HTR-8/SVneo (cell line): ENCODE measurements at places on chromosomes 11 and 22.

DNA sequence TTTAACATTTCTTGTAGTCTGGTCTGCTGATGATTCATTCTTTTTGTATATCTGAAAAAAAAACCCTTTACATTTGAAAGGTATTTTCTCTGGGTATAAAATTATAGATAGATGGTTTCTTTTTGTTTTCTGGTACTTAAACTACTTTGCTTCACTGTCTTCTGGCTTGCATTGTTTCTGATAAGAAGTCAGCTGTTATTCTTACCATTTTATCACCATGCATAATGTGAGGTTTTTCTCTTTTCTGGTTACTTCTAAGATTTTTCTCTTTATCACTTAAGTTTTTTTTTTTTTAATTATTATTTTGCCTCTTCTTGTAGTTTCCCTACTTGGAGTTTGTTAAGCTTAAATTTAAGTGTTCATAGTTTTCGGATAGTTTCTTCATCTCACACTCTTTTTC is 84.7 kb downstream of the HSD17B12 start:
- no peak for DNase-seq

GRCh38 chr22:46732513-46732912 is 5.5 kb downstream of the CERK start:
- DNase-seq = no peak

- no peak for DNase-seq
Observed at GRCh38 chr11:134739136-134739535, 327.1 kb upstream of the B3GAT1 start.

DNA sequence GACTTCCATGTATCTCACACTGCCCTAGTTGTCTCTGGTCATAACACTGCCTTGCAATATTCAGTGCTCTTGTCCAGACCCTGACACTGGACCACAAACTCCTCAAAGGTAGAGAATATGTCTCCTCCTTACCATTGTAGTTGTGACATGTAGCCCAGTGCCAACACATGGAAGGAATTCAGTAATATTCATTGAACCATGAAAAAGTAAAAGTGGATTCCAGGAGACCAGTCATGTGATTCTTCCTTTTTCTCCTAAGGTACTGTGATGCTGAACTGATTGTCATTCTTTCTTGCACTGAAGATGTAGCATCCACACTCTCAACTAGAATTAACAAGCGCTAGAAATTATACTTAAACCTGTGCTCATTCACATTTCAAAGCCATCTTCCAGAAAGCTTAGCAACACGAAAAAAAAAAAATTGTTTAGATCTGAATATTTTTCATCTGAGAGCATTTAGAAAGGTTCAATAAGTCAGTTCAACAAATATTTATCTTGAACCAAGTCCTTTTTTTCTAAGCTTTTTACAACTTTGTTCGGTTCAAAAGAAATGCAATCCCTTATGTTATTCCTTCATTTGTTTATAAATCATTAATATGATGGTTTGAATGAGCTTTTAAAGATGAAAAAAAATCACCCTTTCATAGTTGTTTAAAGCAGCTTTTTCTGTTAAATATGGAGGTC is 224.7 kb upstream of the BLID start:
- no peak for DNase-seq

GRCh38 chr11:124670732-124671131 is 2.8 kb downstream of the SIAE start:
- DNase-seq = no peak

- DNase-seq = no peak
Observed at GRCh38 chr11:13663631-13664071, 4.8 kb upstream of the FAR1 start.

DNA sequence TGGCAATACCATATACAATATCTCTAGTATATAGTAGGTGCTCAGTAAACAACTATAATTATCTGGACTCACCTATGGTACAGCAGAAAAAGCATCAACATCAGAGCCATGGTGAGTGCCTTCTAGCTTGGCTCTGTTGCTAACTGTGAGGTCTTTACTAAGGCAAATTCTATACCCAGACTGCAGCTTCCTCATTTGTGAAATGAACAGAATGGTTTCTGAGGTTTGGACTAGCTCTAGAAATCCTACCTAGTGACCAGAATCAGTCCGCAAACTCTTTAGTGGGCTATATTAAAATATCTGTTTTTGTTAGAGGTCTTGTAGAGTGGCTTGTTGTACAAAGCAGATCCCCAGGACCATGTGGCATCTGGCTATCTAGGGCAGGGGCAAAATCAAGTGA is 3.7 kb downstream of the MS4A1 start:
- no peak for DNase-seq

GRCh38 chr22:26485806-26486390 is 2.2 kb downstream of the SRRD start:
- DNase-seq = no peak

DNA sequence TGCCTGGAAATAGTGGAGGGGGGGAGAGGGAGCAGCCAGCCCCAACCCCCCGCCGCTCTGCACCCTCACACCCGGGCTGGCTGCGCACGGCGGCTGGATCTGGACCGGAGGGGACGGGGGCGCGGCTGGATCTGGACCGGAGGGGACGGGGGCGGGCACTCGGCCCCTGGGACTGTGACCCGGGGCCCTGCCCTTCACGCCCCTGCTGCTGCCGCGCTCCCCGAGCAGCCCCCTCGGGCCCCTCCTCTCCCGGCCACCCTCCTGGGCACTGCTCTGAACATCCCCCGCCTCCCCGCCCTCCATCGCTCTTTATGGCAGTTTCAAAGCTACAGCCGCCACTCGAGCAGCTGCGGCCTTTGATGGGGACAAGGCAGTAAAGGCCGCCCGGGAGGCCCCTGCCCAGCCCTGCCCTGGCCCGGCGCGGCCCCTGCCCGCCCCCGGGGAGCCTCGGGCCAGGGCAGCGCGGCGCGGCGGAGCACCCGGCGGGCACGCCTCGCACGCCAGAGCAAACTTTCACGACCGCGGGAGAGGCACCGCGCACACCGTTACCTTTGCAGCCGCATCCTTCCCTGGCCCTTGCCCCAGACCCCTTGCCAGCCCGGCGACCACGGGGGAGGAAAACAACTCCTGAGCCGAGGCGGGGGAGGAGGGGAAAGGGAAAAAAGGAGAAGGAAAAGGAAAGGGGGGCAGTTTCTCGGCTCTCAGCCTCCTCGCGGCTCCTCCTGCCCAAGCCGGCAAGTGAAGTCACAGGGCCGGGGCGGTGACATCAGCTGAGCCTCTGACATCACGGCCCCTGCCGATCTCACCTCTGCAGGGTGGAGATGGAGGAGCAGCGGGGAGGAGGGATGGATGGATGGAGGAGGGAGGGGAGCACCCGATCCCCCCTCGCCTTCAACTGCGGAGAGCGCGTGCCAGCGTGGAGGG is 13.1 kb upstream of the TCF20 start:
- no peak for DNase-seq

DNA sequence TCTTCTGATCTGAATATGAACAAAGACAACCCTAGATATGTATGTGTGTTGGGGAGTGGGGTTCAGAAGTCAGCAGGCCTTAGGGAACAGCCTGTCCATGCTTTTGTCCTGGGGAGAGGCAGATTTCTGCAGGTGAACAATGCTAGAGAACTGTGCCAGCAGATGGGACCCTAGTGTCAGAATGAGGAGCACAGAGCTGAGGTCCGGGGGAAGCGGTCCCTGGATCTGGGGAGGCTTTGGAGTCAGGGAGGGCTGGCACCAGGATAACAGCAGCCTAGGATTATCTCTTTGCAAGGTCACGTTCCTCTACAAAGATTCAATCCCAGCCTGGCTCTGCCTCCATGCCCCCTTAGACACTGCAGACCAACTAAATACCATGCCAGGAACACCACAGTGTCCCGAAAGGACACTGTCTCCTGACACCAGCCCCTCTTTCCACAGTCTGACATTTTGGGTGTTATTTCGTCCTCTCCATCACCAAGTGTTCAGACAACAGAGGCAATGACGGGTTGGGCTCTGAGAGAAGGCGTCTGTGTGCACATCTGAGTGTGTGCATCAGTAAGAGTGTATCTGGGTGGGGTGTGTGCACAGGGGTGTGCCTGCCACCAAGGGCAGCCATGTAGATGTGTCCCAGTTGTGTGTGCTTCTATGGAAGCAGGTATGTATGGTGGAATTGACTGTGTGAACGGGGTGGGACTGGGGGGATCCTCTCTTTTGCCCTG is 43.5 kb downstream of the EIF3F start:
- no peak for DNase-seq

DNA sequence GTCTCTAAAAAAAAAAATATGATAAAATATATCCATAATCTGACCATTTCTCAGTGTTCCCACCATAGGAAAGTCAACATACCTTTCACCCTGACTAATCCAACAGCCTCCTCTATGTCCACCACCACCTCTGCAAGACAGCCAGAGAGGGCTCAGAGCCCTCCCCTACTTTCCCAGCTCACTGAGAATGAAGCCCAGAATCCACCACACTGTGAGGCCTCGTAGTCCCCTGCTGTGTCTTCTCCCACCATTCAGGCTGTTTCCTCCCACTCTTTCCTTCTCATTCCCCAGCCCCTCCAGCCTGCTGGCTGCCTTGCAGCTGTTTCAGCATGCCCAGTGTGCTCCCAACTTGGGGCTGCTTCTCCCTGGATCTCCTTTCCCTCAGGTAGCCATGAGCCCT is 27.0 kb downstream of the SGSM3 start:
- no peak for DNase-seq

- no peak for DNase-seq
Observed at GRCh38 chr22:38416621-38417251, 38.3 kb downstream of the KCNJ4 start.

DNA sequence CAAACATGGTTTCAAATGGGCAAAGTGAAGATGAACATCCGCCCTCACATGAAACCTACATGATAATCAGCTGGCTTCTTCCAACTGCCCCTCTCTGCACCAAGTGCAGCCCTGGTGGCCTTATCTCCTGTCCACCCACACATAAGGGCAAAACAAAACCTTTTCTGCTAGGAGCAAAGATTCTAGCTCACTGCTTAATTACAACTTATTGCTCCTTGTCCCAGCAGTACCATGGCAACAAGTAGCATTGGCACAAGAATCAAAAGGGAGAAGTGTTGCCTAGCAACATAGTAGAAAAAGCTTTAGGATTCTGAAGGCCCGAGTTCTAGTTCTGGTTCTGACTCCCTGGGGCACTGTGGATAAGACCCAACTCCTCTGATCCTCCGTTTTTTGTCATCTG is 68.7 kb upstream of the BMAL1 start:
- DNase-seq = no peak

DNA sequence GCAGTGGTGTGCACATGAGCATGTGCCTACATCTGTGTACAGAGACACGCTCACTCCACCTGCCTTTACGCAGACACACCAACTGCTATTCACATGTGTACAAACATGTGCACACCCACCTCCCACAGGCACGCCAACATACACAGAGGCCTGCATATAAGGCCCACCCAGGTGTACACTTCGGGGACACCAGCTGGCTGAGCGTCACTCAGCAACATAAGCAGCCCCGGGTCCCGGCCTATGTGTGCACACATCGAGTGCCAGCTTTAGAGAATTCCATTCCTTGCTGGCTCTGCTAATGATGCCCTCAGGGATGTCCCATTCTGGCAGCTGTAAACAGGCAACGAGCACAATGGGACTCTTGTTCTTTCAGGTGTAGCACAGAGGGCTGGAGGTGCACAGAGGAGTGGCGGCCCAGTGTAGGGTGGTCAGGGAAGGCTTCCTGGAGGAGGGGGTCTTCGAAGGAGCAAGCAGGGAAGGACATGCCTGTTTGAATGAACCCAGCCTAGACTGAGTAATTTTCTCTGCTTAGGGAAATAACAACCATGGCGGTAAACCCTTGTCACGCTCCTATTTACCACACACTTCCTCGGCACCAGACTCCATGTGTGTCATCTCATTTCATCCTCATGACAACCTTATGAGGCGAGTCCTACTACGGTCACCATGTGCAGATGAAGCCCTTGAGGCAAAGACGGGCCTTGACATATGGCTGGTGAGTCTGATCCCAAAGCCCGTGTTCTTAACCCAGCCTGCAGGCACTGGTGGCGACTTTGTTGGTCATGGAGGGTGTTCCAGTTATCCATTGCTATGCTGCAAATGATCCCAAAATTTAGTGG is 35.1 kb downstream of the RPL3 start:
- DNase-seq = no peak

DNA sequence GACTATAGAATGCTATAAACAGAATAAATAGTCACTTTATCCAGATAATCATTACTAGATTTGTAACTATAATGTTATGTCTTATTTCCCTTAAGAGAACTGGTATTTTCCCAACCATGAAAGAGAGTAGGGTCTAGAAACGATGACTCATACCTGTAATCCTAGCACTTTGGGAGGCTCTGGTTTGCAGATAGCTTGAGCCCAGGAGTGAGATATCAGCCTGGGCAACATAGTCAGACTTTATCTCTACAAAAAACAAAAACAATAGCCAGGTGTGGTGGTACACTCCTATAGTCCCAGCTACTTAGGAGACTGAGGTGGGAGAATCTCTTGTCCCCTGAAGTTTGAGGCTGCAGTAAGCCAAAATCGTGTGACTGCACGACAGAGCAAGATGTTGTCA is 30.9 kb downstream of the OR52A5 start:
- no peak for DNase-seq

GRCh38 chr11:2390725-2391151 is 9.8 kb upstream of the TSSC4 start:
- no peak for DNase-seq

GRCh38 chr22:28956506-28956905 is 73.1 kb downstream of the ZNRF3 start:
- DNase-seq = no peak

DNA sequence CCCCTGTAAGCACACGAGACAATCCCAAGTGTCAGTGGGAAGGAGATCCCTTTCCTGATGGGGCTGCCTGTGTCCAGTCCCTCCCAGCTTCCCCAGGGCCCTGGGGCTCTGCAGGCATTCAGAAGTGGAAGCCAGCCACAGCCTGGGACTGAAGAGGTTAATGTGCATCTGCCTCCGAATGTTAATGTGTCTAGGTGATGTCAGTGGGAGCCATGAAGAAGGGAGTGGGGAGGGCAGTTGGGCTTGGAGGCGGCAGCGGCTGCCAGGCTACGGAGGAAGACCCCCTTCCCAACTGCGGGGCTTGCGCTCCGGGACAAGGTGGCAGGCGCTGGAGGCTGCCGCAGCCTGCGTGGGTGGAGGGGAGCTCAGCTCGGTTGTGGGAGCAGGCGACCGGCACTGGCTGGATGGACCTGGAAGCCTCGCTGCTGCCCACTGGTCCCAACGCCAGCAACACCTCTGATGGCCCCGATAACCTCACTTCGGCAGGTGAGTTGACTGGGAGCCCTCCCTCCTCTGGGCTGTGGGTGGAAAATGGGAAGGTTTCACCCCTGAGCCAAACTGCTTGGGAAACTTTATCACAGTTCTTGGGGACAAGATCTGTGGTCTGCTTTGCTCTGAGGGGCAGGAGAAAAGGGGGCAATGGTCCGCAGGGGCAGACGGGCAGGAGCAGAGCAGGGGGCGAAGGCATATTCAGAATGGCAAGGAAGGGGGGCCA is at the start of gene MCHR1:
TSS of gene MCHR1 (plus strand) at position 236 of the 715 bp plus-strand sequence. CDS start at position 405, 169 bp downstream.
- no peak for DNase-seq

- DNase-seq = peak; percentile 93
Observed at GRCh38 chr11:112128483-112129121, 35.3 kb downstream of the IL18 start.

DNA sequence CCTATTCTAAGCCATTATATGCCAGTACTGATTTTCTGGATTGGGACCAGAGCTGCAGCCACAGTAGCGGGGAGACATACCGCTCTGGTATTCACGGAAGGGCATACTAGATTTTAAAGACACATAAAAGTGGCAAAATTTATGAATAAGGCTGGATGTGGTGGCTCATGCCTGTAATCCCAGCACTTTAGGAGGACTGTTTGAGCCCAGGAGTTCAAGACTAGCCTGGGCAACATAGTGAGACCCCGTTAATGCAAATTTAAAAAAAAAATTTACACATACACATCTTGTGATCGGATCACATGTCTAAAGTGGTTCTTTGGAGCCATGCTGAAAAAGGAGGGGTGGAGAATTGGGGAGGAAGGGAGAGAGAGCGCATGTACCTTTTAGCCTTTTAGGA is 9.0 kb downstream of the RPL27A start:
- no peak for DNase-seq
